ENCODE measurements at places on chromosomes 6 and 20.
A peak's percentile ranks its signal among the peaks of the same experiment; 100 is the strongest.

- no peak for DNase-seq
Observed at GRCh38 chr6:55536391-55536956, 42.5 kb downstream of the HMGCLL1 start.

DNA sequence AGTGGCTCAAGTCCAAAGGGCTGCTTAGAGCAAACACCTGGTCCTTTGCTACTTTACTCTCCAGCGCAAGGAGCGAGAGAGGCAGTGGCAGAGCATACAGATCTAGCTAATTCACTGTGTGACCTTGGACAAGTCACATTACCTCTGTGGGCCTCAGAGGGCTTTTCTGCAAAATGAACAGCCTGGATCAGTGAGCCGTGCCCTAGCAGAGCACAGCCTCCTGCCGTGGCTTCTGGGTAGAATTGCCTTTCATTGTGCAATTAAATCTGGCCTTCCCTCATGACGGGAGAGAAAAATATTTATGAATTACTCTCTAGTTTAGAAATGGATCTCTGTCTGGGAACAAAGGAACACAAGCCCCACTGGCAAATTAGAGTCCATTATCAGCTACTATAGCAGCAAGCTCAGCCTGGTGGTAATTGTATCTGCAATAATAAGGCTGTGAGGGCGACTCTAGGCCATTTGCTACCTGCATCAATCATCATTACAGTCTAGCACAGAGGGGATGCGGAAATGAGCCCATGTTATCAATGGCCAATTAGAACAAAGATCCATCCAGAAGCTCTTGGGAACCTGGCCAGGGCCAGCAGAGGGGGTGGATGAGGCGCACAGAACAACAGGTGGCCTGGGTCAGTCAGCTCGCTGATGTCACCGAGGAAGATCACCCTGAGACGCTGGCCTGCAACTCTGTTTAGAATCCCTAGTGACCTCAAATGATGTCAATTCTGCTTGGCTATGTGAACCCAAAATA lies 114.2 kb upstream of the LY86 start:
- DNase-seq, result no peak

GRCh38 chr6:8113131-8113654 lies 10.8 kb upstream of the EEF1E1 start:
- DNase-seq, result no peak

GRCh38 chr6:69096681-69097080 lies 461.6 kb downstream of the ADGRB3 start:
- DNase-seq, result no peak

DNA sequence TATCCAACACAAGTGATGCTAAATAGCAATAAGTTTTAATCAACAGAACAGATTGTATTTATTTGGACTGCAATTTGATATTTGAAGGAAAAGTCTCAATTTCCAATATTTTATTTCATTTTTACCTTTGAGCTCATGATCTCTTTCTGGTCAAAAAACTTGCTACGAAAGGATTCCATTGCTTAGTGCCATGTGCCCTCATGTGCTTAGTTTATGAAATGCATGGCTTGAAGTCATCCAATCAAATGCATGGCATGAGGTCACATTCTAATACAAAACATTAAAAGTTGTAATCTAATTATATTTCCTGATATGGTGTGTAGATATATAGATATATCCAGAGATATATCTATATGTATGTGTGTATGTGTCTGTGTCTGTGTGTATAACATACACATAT lies 321.2 kb upstream of the ADGRB3 start:
- DNase-seq, result no peak

GRCh38 chr6:169044381-169045230 lies 209.0 kb downstream of the THBS2 start:
- DNase-seq, result no peak

DNA sequence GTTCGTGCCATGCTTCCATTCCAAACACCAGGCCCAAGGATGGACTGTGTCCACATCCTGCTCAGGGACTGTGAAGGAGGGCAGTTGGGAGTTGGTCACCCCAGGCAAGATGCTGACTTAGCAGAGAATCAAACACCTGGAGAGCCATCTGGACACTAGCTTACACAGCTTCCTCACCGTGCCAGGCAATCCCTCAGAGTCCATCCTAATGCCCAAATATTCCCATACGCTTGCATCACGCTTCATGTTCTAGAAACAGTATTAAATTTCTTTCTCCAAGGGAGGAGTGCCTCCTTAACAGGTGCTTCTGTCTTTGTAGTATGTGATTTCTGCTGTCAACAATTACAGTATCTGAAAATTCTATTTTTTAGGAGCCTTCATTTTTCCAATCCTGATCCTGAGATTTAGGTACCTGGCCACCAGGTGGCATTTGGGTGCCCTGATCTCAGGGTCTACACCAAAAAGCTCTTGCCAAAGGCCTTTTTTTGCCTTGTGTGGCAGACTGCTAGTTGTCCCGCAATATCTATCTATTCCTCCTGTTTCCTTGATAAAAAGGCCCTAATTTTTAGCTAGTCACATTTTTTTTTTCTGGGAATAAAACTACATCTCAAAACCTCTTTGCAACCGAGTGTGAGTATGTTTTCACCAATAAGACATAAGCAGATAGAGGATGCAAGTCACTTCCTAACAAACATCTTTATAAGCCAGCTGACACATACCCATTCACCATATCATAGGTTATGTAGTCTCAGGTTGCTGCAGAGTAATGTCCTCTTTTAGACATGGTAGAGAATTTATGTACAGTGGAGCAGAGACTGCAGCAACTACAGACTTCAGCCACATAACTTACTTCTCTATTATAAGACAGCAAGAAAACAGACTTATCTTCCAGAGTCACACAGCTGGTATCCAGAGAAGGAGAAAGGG lies 85.0 kb downstream of the PREP start:
- DNase-seq, result no peak

- DNase-seq, result no peak
Observed at GRCh38 chr6:42162384-42162783, 10.8 kb upstream of the GUCA1A start.

- DNase-seq, result no peak
Observed at GRCh38 chr6:18425218-18425617, 38.1 kb downstream of the RNF144B start.

DNA sequence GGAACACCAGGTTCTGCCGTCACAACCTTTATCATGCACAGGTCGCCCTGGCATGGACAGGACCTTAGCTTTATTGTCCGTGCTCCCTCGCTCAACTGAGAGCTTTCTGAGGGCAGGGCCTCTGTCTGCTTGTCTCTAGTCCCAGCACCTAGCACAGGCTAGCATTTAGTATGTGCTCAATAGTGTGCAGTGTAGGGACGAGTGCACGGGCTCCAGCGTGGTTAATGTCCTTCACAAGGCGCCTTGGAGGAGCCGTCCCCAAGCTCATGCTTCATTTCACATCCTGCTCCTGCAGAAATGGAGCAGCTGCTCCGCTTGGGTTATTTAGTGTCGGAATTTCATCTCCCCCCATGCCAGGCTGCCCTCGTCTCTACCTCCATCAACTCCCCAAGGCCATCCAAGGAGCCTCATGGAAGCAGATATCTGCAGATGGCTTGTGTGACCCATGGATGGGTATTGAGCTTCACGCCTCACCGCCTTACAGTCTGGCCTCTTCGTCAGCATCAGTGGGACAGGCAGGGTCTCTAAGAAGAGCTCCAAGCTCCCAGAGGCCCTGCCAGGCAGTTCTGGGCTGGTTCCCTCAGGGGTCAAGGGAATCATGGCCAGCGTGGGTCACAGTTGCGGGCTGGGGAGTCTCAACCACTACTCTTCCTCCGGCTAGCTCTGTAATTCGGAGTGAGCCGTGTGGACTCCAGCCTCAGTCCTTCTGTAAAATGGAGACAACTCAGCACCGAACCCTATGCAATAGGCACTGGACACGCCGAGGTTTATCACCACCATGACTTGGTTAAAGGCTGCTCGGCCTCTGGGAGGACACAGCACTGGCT lies 60.8 kb upstream of the APCDD1L start:
- no peak for DNase-seq

DNA sequence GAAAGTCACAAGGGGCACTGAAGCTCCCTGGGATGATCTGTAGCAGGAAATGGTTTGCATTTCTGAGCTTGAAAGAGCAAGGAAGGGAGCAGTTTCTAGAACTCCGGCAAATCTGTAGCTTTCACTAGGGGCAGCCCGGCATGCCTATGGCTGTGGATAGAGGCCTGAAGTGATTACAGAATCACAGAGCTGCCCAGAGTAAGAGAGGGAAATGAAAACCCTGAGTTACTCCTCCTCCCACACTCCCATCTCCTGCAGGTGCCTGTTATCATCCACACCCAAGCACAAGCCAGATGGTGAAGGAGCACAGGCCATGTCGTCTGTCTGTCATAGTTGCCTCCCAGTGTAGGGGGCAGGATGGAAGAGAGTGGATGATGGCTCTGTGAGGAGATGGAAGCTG lies 37.1 kb downstream of the HLA-F start:
- no peak for DNase-seq

DNA sequence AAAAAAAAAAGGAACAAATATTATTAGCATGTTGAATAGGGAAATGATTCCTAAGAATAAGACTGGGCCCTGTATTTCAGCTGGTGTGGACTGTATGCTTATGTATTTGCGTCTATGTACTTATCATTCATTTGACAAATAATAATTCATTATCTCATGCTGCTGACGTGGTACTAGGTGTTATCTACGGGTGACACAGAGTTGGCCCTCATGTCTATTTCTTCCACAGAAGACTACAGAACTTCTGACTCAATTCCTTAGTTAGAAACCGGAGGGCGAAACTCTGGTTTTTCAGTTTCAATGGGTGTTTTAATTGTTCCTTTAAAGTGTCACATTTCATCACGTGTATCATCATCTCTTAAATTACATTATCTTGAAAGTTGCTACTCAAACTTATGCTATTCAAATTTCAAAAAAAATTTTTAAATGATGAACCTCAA lies 305.9 kb downstream of the CLIC5 start:
- DNase-seq, result no peak

DNA sequence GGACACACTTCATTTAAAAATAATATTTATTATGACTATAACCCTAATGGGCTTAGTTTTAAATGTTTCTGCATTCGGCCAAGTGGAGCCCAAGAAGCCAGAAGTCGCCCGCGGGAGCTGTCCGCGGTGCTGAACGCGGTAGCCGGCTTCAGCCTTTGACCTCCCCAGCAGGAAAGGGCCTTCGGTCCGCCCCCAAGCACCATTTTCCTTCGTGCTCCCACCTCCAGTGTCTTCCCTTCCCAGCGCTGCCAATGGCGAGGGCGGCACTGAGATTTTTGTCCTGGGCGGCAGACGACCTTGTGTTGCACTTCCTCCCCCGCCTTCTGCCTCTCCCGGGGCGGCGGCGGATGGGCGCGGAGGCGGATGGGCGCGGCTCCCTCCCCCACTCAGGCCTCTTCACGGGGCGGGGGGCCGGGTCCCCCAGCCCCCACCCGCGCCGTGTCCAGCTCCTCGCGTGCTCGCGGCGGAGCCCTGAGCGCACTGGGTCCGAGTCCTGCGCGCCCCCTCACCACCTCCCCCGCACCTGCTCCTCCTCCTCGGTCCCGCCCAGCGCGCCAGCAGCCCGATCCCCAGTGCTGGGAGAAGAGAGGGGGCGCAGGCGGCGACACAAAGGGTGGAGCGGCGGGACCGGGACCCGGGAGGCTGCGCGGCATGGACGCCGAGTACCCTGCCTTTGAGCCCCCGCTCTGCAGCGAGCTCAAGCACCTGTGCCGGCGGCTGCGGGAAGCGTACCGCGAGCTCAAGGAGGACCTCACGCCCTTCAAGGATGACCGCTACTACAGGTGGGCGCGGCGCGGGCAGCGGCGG lies 23.6 kb upstream of the TMEM181 start:
- peak; percentile 58 for DNase-seq

DNA sequence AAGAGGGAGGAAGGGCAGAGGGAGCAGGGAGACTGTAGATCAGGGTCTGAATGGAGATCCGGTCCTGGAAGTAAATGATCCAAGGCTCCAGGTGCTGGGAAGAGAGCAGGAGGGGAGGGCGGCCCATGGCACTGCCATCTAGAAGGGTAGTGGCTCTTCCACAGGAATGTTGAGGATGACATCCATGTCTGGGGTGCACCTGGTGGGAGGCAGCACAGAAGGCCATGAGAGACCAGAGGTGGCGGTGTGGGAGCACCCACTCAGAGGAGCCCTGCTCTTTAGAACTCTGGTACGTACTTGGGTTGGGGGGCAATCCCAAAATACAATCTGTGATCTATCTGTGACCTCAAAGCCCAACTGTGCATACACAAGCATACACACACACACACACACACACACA lies 13.5 kb downstream of the DEFB132 start:
- no peak for DNase-seq

DNA sequence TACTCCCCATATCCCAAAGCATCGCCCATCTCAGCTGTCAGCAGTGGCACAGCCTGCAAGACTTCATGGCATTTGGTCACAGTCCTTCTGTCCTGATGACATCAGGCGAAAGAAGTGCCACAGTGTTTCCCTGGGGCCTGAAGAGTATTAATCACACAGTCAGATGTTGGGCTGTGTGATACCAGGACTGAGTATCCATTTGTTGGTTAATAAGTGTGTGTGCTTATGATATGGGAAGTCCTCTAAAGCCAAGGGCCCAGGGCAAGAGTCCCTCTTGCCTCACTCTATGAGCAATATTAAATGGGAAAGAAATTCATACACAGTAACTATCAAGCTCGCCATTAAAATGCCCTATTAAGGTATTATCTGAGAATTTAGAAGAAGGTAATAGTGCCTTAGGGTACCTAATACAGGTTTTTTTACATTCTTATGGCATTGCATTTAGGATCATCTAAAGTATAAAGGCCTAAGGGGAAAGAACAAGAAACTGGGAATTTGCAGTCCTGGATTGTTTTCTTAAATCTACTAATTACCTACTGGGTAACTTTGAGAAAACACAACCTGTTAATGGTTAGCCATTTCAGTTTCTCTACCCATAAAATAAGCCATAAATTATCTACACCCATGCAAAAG lies 204.1 kb upstream of the PREP start:
- DNase-seq, result no peak

- DNase-seq, result no peak
Observed at GRCh38 chr20:35431621-35432429, 6.2 kb downstream of the GDF5 start.

- DNase-seq, result no peak
Observed at GRCh38 chr6:520820-521219, 129.3 kb downstream of the IRF4 start.

DNA sequence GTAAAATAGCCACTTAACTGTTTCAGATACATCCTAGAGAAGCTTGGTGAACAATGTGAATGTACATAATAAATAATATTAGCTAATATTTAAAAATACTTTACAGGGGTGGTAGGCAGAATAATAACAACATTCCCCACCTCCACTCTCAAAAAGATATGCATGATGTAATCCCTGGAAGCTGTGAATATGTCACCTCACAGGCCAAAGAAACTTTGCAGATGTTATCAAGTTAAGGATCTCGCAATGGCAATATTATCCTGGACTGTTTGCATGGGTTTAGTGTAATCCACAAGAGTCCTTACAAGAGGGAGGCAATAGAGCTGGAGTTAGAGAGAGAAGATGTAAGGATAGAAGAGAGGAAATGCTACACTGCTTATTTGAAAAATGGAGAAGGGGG lies 7.0 kb upstream of the PTPRK start:
- DNase-seq, result no peak

GRCh38 chr6:34341481-34341971 lies 50.9 kb downstream of the NUDT3 start:
- no peak for DNase-seq

- no peak for DNase-seq
Observed at GRCh38 chr20:37562695-37563480, 35.2 kb upstream of the BLCAP start.

All from naive B cell (primary cell).